ENCODE measurements at places on chromosomes 5 and 9.

GRCh38 chr9:106179191-106179590, 484.9 kb downstream of the TMEM38B start:
- no peak for DNase-seq

- no peak for DNase-seq
Observed at GRCh38 chr5:79493596-79494345, 20.2 kb downstream of the HOMER1 start.

- DNase-seq, result no peak
Observed at GRCh38 chr9:126698251-126698650, 84.5 kb downstream of the LMX1B start.

DNA sequence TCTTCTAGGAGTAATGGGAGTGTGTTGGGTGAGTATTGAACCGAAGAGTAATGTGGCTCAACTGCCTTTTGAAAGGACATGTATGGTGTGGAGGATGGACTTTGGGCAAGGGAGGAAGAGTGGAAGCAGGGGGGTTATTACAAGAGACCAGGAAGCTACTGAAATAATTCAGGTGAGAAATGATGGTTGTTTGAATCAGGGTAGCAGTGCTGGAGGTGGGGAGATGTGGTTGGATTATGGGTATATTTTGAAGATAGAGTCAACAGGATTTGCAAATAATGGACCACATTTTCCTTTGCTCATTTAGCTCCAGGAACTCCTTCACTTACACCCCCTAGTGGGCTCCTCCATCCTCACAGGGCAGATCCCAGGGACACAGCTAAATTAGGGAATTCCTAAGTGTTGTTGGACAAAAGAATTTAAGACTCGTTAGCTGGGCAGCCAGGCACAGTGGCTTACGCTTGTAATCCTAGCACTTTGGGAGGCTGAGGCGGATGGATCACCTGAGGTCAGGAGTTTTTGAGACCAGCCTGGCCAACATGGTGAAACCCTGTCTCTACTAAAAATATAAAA, 1.2 kb upstream of the SLC4A9 start:
- no peak for DNase-seq

DNA sequence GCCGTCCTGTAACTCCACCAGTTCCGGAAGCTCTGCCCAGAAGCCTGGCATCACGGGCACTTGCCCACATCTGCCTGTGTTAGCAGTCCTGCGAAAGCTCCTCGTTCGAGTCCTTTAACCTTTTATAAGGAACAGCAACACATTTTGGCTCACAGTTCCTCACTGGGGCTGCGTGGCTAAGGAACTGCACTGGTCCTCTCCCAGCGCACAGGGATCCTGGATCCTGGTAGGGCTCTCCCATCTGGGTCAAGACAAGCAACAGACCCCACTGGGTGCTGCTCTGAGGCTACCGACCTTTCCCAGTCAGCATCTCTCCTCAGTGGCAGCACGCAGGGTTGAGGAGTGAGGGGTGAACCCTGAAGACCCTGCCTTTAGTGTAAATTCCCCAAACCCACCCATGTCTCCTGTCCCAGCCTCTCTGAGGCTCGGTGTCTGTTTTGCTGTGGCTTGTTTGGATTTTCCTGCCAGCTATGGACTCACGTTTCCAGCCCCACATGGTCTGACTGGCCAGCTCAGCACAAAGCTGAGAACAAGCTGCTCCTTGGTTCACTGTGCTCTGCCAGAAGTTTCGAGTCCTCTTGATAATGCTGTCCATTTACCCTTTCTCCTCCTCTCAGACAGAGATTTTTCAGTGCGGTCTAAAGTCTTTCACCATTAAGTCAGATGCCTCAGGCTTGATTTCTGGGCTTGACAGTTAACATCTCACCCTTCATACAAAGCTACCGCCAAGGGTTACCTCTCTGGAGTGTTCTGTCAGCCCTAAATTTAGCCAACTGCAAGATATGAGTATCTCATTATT, 80.0 kb downstream of the AK8 start:
- no peak for DNase-seq

DNA sequence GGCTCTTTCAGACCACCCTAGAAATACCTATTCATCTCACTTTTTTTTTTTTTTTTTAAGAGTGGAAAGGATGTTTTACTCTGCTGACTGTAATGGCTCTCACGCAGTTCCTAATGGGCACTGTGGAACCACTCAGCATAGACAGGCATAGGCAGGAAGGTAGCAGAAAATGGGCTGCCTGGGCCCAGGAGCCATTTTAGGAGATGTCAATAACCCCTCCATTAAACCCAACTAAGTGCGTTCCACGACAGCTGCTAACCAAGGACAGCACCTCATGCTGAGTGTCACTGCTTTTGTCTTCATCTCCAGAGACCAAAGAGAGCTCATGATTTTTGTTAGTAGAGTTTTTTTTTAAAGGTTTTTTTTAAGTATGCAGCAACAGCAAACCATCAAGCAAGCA, 15.3 kb downstream of the MAP1B start:
- DNase-seq, result no peak

- peak; percentile 81 for DNase-seq
Observed at GRCh38 chr5:149442563-149443182, 63.6 kb upstream of the IL17B start.

Data from right cardiac atrium (tissue), 5 donors.